ENCODE measurements at places on chromosomes 11 and 22.
A peak's percentile ranks its signal among the peaks of the same experiment; 100 is the strongest.

- DNase-seq: no peak
These were observed 62.8 kb upstream of the PRR5 start for GRCh38 chr22:44638971-44639760.

GRCh38 chr11:112785149-112785548, 176.1 kb upstream of the NCAM1 start:
- no peak for DNase-seq

- DNase-seq: peak; percentile 18
These were observed 7.7 kb upstream of the NCR3LG1 start for GRCh38 chr11:17343907-17344306.

- no peak for DNase-seq
These were observed 36.0 kb downstream of the PARVA start for GRCh38 chr11:12413141-12414052.

DNA sequence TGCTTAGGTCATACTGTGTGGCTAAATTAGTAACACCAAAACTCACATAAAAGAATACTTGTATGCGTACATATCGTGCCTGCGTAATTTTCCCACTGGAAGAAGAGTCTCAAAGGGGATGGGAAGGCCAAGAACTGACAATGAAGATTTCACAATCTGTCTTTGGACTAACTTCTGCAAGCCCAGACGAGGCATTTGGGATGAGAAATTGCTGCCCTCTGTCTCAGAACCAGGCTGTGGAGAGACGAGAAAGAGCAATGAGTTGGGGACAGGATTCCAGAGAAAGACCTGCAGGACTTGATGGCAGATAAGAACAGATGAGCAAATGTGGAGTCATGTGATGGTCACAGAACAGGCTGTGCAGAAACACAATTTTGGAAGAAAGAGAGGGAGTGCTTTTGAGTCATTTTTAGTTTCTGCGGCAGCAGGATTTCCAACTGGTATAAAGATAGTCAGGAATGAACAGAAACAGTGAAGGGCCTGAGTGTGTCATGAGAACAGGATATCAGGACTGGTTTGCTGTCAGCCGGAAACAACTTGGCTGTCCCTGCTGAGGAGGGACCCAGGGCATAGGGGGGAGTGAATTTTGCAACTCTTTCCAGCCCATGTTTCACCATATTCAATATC, 82.7 kb upstream of the CTSC start:
- DNase-seq: no peak

DNA sequence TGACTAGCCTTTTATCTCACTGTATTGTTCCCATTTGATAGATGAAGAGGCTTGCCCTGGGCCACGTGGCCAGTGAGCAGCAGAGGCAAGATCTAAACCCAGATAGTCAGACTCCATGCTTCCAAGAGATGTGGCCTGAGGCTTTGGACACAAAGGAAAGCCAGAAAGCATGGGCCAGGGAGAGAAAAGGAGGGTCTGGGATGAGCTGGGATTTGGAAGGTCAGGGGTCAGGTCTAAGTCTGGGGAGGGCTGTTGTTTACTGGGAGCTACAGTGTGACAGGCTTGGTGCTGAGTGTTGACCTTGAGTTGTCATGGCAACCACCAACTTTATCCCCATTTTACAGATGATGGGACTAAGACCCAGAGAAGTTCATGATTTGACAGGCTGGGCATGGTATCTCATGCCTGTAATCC, 2.1 kb downstream of the SLC35E4 start:
- DNase-seq: no peak

GRCh38 chr11:45089251-45089650, 57.2 kb upstream of the PRDM11 start:
- no peak for DNase-seq

DNA sequence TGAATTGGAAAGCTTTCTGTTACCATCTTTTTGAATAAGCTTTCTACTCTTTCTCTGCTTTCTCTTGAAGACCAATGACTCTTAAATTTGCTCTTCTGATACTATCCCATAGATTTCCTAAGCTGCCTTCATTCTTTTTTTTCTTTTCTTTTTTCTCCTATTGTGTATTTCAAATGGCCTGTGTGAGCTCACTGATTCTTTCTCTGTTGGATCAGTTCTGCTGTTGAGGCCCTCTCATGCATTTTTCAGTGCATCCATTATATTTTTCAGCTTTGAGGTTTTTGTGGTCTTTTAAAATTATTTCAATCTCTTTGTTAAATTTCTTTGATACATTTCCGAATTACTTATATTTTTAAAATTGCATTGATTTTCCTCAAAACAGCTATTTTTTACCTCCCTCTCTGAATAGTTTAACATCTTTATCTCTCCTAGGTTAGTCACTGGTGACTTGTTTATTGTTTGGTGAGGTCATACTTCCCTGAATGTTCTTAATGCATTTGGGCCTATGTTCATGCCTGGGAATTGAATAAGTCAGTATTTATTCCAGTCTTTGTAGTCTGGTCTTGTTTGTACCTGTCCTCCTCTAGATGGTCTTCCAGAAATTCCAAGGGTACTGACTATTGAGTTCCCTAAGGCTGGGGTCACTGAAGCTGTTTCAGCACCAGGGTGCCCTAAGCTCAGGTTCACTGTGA, 110.6 kb upstream of the SERPIND1 start:
- DNase-seq: no peak

DNA sequence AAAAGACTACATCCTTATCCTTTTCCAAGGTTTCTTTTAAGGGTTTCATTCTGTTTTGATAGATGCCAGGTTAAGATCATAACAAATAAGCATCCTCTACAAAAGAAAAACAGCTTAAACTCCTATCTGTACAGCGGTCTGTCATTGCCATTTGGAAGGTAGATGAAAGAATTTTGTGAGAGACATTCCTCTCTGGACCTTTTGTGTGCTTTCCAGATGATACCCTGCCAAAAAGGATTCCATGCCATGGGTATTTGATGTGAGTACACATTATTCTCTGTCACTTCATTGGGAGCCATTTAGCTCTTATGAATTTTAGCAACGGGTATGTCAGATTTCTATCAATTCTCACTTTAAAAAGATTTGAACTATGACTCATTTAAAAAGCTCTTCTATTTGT, 153.7 kb downstream of the GRIA4 start:
- no peak for DNase-seq

- no peak for DNase-seq
These were observed 23.9 kb downstream of the MOB2 start for GRCh38 chr11:1462698-1462975.

DNA sequence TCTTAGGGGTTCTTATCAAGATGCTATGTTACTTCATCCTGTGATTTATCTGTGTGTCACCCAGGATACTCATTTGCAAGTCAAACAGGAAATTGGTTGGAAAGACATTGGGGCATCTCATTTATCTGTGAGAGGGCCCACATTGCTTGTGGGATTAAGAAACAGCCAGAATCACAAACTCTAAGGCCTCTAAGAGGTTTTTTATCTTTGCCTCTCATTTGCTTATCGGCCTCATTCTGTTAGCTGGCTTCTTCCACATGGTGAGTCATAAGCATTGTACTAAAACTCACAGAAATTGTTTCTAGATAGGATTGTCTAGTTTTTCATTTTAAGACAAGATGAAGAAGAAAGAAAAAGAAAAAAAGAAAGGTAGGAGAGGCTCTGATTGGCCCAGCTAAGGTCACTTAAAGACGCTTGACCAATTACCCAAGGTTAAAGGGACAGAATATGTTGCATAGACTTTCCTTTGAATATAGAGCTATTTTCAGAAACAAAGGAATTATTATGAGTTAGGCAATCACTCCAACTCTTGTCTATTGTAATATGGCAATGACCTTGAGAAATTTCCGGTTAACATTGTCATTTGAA, 121.9 kb downstream of the ARHGAP42 start:
- DNase-seq: no peak

DNA sequence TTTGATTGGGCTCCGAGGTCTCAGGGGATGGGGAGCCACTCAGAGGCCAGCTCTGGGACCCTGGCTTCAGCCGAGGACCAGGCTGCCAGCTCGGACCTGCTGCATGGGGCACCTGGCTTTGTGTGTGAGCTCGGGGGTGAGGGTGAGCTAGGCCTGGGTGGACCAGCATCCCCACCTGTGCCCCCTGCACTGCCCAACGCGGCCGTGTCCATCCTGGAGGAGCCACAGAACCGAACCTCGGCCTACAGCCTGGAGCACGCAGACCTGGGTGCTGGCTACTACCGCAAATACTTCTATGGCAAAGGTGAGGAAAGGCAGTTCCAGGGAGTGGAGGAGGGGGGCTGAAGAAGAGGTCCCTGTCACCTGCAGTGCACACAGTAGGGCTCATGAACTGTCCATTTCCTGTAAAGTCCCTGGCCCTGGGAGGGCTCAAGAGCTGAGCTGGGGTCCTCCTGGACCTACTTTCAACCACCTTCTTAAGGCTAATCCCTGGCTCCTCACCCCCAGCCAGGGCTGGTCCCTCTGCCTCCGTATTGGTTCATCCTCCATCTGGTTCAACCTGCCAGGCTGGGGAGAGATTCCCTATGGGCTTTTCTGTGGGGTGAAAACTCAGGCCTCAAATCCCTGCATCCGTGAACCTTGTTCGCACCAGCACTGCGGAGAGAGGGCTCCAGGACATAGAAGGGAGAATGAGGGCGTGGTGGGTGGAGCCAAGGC, 3.6 kb downstream of the SIPA1 start:
- DNase-seq: no peak

- DNase-seq: no peak
These were observed 75.7 kb upstream of the INCENP start for GRCh38 chr11:62048100-62048499.

GRCh38 chr11:44936525-44936924, 14.2 kb downstream of the TP53I11 start:
- peak; percentile 75 for DNase-seq

- DNase-seq: no peak
These were observed 332.2 kb upstream of the RAG2 start for GRCh38 chr11:36930256-36930655.

DNA sequence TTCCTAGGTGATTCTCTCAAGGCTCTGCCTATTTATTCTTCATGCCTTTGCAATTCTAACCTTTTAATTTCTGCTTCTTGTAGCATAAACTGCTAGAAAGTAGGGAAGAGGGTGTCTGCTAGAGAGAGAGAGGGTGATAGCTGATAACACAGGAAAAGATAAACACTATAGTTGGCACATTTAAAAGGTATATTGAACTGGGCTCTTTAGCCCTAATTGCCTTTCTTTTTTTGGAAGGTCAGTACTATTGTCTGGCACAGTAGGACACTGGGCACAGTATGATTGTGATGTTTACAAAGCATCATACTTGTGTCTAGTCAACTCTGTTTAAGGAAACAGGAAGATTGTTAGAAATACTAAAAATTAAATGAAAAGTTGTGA, 33.3 kb downstream of the TEAD1 start:
- no peak for DNase-seq

- peak; percentile 23 for DNase-seq
These were observed 575 bp downstream of the MFNG start for GRCh38 chr22:37485395-37486223.

- DNase-seq: no peak
These were observed 30.1 kb downstream of the SYT9 start for GRCh38 chr11:7281809-7282208.

All from activated CD4-positive, alpha-beta T cell treated with anti-CD3 and anti-CD28 coated beads for 4 hours (primary cell).